ENCODE measurements at places on chromosomes 1 and 21.

- DNase-seq, result no peak
These were observed 118.9 kb downstream of the RIPK4 start for GRCh38 chr21:41647806-41648561.

DNA sequence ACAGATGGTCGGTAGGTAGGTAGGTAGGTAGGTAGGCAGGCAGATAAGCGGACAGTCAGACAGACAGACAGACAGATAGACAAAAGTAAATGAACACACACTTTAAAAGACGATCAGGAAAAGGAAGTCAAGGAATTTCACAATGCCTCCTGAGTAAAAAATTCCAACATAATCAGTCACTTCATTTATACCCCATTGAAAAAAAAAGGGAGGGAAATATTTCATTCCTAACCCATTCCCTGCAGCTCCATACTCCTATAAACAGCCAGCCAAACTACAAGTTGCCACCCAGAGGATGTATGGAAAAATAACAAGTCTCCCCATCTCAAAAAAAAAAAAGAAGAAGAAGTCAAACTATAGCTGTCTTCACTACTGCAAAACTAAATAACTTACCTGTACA, 43.4 kb downstream of the ZZZ3 start:
- DNase-seq, result no peak

GRCh38 chr1:101371259-101371658, 134.4 kb downstream of the S1PR1 start:
- no peak for DNase-seq

DNA sequence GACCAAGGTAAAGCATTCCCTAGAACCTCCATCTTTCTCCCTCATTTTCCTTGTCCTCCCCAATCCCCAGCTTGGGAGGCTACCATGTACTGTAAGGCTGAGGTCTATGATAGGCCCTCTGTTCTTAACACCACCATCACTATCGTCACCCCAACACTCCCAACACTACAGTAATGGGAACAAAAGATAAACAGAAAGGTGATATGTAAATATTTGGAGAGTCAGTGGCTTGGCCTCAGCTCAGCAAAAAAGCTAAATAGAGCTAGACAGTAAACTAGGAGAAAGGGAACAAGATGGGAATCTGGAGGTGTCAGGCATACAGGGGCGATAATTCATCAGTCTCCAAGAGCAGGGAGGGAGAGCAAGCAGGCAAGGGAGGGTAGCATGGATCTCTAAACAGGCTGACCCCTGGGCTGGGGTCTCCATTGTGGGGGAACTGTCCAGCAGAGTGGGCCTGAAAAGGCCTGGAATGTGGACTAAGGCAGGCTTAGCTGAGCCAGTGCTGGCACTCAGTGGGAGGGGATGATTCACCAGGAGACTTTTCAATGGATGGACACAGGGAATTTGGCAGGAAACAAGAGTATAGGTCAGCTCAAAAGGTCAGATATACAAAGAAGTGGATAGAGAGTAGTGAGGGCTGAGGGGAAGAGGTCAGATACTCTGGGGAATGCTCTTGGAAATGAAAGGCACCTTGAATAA, 6.7 kb downstream of the WNT2B start:
- no peak for DNase-seq

DNA sequence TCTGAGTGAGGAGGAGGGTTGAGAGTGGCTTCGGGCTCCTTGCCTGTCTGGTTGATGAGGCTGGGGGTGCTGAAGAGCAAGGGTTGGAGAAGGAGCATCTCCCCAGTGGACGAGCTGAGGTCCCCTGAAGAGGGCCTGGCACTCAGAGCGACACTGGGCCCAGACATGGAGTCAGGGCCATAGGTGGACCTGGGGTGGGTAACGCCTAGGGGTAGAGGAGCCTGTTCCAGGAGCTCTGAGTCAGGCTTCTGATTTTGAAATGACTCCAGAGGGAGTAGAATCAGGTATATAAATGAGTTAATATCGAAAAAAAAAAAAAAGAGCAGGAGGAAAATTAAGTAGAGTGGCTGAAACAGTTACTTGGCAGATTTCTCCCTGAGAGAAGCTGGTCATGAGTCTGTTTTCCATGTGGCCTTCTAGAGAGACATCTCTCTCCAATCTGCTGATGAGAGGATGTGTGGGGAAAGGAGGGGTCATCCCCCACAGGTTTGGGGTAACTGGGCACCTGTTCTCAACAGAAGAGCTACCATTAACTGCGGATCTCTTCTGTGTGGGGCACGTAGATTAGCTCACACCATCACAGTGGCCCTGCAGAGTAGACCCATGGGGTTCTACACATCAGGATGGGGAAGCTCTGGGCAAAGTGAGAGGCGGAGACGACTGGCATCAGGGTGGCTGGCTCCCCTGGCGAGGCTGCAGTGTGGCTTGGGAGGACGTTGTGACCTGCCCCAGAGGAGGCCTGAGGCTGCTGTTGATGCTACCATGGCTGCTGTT, 115.5 kb downstream of the DHRS3 start:
- DNase-seq, result no peak

- DNase-seq, result no peak
These were observed 100.4 kb downstream of the SLC45A1 start for GRCh38 chr1:8418301-8418700.

- no peak for DNase-seq
These were observed 224.5 kb downstream of the ASTN1 start for GRCh38 chr1:176939993-176940392.

- DNase-seq, result no peak
These were observed 1.8 kb upstream of the GBP5 start for GRCh38 chr1:89274411-89274857.

DNA sequence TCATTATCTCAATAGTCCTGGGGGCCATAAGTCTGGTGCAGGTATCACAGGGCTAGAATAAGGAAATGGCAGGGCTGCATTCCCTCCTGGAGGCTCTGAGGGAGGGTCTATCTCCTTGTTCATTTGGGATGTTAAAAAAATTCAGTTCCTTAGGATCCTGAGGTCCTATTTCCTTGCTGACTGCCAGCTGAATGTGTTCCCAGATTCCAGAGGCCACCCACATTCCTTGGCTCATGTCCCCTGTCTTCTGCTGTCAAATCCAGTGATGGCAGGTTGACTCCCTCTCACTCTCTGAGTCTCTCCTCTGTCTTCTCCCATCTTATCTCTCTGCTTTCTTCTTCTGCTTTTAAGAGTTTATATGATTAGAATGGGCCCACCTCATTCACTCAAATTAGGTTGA, 400.6 kb downstream of the PTPRU start:
- no peak for DNase-seq

GRCh38 chr1:86957221-86957620, 42.8 kb downstream of the HS2ST1 start:
- DNase-seq, result no peak

- no peak for DNase-seq
These were observed 110.4 kb upstream of the IPO9 start for GRCh38 chr1:201718346-201719202.

DNA sequence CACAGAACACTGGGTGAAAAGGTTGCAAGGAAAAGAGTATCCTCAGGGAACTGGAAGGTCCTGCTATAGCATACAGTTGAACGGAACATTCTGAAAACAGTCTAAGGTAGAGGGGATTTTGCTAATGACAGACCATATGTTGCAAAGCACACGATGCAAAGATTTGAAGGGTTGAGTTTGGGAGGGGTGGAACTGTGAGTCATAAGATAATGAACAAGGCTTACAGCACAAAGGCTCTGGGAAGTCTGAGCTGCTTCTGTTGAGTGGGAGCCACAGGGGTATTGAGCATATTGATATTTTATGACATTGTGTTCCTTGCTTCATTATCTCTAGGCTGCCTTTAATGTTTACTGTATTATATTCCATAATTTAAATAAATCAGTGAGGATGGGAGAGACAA, 104.9 kb downstream of the PLPPR4 start:
- no peak for DNase-seq

- DNase-seq, result no peak
These were observed at the start of gene DNALI1 for GRCh38 chr1:37556712-37557196. TSS of gene DNALI1 (plus strand) at chr1:37556940. CDS start at chr1:37556995, 55 bp downstream.

DNA sequence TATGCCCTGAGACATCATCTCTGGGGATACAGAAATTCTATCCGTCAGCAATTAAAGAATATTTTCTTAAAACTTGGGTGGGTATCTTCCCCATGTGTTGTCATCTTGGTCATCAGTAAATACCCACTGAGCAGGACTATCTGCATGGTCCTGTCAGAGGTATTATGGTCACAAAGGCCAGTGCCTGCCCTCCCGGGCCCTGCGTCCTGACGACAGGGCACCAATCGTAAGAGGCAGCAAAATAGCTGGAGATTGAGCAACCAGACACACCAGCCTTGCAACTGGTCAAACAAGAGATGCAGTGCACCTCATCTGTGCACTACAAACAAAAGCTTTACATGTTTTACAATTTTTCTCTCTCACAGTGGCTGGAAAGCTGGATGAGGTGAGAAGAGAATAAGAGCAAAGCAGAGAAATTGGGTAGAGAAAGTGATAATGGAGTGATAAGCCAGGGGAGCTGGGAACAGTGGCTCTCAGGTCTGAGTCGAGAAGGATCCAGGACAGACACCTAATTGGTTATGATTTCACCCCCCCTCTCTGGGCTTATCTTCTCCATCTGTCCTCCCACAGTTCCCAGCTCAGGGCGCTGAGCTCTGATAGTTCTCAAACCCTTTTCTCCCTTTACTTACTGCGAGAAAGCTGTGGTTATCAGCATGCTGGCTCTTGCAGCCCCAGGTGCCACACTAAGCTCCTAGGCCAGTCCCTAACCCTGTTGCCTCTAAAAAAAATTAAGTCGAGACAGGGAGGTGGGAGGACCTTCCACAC, 8.8 kb upstream of the SRP9 start:
- DNase-seq, result no peak

DNA sequence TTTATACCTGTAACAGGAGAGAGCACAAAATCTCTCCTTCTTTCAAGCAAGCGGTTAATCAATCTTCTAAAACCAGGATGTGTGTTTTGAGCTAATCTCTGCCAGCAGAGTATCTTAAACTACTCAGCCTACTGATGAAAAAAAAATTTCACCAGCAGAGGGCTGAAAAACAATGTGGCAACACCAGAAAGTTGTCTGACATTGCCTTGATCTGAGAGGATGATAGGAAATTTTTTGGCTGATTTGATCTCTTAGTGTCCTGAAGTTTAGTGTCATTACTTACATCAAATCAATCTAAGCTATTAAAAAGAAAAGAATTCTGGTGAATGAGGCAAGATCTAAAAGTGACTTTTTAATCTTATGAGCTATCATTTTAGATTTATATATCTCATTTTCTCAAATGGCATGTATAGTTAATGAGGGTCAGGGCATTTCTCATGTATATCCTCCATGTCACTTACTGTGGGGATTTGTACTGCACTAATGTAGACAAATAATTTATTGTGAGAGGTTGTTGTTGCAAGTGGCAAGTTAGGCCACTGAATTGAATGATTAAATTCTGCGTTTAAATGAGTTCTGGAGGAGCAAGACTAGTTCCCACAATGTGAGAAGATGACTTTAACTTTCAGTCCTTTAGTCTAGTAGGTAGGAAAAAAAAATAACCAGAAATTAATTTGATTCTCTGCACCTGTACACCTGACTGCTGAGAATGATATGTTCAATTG, 10.9 kb downstream of the ADAMTS1 start:
- DNase-seq, result no peak

GRCh38 chr1:205339197-205339702, 17.5 kb downstream of the KLHDC8A start:
- no peak for DNase-seq

DNA sequence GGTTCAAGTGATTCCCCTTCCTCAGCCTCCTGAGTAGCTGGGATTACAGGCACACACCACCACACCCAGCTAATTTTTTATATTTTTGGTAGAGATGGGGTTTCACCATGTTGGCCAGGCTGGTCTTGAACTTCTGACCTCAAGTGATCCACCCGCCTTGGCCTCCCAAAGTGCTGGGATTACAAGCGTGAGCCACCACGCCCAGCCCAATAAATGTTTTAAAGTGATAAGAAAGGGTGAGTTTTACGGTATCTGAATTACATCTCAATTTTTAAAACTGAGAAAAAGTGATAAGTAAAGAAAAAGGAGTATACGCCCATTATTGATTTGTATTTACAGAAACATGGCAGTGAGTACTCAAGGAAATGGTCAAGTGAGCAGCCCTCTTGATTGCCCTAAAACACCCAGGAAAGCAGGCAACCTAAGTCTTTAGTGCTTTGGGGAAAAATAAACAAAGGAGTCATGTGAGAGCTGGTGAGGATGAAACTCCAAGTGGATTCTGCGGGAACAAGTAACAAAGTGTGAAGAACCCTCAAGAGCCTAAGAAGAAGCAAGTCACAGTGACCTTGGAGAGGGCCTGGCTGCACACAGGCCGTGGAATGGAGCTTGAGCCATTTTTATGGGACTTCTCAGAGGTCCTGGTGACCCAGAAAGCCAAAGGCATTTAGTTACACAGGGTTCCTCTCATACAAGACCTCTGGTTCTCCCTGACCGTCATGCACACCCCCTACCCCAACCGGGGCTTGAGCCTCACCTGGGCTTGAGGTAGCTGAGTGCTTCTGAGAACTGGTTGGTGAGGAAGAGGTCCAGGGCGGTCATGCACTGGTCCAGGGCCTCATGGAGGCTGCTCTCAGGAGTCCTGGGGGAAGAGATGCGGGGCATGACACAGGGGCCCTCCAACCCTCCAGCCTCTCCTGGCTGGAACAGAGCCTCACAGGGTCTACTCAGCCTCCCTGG, 9.1 kb downstream of the TTC39A start:
- DNase-seq, result no peak

DNA sequence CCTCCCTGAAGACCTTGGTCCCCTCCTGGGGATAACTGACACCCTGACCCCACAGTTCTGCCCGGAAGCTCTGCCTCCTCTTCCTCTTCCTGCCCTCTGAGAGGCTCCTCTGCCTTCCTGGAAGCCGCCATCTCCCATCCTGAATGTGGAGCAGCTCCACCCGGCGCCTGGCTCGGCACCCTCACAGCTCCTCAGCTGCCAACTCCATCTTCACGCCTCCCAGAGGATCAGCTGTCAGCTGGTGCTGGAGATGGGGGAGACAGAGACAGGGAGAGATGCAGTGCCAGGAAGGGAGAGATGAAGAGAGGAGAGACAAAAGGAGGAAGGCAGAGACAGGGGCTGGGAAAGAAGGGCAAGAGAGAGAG, 210.4 kb upstream of the CSF3R start:
- DNase-seq, result no peak

DNA sequence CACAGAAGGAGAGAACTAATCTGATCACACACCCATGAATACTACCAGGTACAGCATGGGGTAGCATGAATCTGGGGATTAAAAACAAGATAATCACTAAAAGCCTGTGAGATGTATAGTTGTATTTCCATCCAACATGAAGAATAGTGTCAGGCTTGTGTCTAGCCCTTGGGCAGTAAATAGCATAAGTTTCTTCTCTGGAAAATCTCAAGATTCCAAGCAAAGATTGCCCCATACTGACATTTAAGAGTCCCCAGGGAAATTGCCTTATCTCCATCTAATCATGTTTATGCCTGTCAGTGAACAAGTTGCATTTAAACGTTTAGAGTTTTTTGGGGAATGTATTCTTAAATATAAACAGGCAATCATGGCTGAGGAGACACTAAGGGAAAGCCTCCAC, 109.2 kb upstream of the SERTAD4 start:
- no peak for DNase-seq

- no peak for DNase-seq
These were observed 14.3 kb upstream of the ALG14 start for GRCh38 chr1:95086949-95087533.
